Occipital lobe (tissue), 3 donors: ENCODE measurements at places on chromosomes 4 and X.
A peak's percentile ranks its signal among the peaks of the same experiment; 100 is the strongest.

DNA sequence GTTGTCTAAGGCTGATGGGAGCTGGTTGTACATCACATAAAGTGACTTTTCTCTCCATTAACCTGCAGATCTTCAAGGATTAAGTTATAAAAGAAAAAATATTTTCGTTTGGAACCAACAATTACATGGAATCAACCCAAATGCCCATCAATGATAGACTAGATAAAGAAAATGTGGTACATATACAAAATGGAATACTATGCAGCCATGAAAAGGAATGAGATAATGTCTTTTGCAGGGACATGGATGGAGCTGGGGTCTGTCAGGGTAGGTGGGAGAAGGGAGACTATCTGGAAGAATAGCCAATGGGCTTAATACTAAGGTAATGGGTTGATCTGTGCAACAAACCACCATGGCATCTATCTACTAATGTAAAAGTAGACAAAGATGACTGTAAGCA, 313.2 kb downstream of the FSTL5 start:
- no peak for DNase-seq

DNA sequence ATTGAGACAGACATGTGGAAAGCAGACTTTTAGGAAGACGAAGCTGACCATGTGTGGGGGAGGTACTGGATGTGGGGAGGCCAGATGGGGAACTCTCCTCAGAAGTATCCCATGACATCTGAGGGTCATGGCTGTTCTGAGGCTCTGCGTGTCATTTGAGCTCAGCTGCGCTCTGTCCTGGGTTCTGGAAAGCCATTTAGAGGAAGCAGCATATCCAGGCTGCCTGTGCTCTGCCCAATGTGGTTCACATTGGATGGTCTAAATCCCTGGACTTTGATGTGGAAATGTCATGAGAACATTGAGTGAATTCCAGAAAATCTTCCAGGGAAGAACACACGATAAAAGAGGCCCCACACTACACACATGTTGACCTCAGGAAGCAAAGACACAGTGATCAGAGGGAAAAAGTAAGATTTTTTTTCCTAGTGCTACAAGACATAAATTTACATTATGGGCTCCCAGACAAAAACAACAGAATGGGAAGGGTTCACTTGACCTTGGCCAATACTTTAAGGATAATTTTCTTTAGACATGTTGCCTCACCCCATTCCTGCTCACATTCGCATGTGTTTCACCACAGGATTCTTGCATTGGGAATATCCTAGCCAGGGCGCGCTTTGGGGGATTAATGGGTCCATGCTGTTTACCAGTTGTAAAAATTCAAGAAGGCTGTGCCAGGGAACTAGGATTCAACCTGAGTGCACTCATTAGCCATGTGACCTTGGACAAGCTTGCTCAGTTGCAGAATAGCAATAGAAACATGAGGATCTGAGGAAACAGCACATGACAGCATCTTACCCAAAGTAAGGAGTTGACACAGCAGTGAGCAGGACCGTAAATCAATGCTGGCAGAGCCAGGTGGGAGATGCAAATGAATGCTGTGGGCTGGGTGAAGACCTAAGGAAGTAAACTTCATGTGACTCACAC, 73.2 kb upstream of the C1QTNF7 start:
- no peak for DNase-seq

DNA sequence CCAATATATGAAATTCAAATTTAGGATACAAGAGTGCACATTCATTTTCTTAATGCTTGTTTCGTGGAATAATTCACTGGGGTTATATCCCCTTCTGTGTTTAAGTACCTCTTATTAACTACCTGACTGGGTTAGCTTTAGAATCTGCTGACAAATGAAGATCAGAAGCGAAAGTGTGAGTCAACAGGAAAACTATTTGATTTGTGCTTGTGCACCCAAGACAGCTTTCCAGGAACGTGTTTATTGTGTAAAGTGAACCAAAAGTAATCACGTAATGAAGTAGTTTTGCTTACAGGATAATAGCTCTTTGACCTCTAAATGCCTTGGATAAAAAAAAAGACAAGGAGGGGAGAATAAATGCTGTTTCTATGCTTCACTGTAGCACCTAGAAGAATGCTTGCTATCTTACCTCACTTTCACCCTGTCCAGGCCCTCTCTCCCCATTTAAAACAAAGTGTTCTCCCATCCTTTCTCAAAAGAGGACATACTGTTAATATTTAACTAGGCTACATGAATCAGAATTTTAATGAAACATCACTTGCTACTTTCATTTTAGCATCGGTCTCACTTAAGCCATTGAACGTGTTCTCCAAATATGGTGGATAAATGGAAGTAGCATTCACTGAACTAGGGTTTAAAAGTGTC, 141.9 kb downstream of the THOC2 start:
- DNase-seq = no peak

GRCh38 chr4:167713756-167714155, 378.6 kb upstream of the ANXA10 start:
- DNase-seq = no peak

DNA sequence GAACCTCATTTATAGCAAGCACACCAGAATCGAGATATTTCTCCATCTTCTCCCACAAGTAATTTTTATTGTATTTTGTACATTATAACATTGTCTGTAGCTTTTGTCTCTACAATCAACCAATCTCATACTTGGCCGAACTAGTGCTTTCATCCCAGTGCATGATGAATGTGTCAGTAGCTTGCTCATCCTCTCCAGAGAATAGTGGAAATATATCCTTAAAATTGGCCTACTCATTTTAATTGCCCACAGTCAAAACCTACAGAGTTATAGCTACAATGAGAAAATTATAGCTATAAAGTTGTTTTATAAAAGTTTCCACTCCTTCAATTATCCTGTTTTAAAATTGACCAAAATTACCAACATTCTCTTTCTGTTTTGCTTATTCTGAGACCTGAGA, 103.8 kb downstream of the MAPK10 start:
- DNase-seq = no peak

GRCh38 chr4:52959541-52959940, 97.4 kb downstream of the RASL11B start:
- no peak for DNase-seq

GRCh38 chr4:153348006-153348405, 3.5 kb downstream of the MND1 start:
- no peak for DNase-seq

DNA sequence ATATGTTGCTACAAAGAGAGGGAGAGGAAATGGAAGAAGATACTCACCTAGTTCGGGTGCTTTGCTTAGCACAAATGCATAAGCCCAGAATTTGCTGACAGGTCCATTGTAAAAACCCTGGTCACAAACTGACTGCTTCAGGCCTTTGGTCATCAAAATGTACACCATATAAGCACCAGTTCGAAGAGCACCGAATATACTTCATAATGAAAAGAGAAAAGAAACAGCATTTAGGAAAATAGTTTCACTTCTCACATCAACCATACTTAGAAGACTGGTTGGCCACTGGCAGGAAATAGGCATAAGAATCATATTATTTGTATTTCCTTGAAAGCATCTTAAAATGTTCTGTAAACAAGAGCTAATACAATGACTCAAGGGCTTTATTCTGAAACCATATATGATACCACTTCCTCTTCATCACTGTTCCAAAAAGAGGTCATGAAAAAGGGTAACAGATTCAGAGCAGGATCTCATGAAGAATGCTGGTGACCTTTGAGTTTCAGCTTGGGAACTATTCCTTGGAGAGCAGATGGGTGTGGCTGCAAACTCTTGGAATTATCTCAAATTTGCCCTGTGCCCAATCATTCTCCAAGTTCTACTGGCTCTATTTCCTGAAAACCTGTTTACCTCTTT, 138.7 kb downstream of the ELOVL6 start:
- no peak for DNase-seq

GRCh38 chr4:107579099-107579498, 140.9 kb downstream of the PAPSS1 start:
- DNase-seq = no peak

DNA sequence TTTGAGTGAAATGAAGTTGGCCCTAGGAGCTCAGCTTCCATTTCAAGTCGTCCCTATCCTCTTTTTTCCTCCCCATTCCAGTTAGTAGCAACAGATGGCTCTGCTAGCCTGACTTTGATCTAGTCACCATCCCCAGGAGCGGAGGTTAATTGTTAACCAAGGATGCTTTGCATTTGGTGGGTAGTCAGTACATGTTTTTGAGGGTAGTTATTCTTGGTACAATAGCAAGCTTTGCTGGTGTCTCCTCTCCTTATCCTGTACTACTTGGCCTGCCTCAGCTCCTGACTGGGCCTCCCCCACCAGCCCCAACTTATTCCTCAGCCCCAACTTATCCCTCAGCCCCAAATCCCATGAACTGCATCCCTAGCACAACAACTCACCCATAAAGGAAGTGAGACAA, 14.8 kb upstream of the RTL5 start:
- no peak for DNase-seq

- no peak for DNase-seq
Observed at GRCh38 chr4:86100539-86101215, 259.2 kb downstream of the MAPK10 start.

DNA sequence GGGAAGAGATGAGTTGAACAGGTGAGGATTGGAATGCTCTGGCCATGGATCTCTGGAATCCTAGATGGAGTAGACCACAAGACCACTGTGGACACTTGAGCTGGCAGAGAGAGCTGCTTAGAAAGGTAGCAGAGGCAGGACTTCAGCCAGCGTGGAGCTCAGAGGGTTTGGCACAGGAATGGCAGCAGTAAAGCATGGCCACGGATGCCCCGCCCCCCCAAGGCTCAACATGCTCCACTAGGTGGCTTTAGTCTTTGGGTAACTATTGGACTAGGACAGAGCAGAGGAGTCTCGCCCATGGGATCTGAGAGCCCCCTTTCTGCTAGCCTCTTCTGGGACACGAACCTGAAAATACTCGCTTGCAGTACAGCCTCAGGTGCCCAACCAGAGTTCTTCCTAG, 150.1 kb upstream of the NEIL3 start:
- no peak for DNase-seq

DNA sequence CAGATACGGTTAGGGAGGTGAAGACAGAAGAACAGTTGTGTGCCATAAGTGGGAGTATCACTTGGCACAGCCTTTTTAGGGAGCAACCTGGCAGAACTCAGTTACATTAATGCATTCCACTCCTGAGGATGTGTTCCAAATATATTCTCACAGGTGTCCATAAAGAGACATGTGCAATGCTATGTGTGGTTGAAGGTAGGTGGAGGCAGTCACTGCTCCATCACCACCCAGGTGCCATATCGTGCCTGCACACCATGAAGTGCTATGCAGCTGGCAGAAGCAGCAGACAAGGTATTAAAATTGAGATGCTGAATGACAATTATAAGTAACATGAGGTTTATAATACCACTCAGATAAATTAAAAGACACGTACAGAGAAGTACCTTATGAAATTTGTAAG, 248.0 kb upstream of the SFRP2 start:
- DNase-seq = no peak

DNA sequence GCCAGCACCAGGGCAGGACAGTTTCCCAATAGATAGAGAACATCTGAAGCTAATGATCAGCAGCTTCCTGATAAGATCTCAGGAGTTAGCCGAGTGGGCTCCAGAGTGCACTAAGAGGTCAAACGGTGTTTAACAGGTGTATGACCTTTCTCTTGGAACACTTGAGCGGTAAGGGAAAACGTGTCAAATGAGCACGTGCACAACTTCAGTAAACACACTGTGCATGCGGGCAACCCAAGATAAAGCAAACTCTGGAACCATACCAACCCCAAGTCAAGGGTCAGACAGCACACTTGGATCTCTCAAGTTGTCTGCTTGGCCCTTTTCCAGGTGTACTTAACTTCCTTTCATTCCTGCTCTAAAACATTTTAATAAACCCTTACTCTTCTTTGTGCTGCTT, 1941.5 kb upstream of the PCDH10 start:
- no peak for DNase-seq

DNA sequence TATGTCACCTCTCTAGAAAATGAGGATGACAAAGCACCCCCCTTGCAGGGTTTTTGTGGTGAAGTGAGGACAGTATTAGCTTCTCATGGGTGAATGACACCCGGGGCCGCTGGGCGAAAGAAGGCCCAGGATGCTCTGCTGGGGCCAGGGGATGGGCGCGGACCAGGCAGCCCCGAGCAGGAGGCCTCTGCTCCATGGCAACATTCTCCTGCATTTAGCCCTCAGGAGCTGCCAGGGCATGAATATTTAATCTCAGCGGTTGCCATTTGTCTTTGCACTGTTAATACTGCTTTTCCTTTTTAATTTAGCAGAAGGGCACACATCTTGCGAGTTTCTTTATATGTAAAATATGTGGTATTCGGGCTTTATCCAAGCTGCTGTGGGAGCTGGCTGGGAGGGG, 30.3 kb upstream of the PSAPL1 start:
- DNase-seq = no peak

GRCh38 chr4:26812049-26812714, 48.5 kb upstream of the STIM2 start:
- no peak for DNase-seq

GRCh38 chrX:40153345-40154249, 55.8 kb upstream of the BCOR start:
- DNase-seq = peak; percentile 53

DNA sequence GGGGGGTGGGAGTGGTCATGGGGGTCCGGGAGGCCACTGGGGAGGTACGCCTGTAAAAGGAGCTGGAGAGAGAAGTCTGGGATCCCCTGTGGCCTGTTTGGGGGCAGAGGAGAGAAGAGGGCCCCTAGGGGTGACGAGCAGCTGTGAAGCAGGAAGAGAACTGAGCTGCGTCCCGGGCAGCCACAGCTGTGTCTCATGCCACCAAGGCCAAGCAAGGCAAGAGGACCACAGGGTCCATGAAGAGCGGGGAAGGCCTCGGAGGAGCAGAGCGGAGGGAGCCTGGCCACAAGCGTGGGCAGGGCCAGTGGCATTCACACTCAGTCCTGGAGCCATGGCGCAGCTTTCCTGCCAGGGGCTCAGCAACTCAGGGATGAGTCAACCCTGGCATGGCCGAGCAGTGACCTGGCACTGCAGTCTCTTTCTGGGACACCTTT, 13.6 kb upstream of the NAT8L start:
- DNase-seq = no peak

GRCh38 chrX:153595387-153595786, 3.6 kb downstream of the CCNQ start:
- no peak for DNase-seq

DNA sequence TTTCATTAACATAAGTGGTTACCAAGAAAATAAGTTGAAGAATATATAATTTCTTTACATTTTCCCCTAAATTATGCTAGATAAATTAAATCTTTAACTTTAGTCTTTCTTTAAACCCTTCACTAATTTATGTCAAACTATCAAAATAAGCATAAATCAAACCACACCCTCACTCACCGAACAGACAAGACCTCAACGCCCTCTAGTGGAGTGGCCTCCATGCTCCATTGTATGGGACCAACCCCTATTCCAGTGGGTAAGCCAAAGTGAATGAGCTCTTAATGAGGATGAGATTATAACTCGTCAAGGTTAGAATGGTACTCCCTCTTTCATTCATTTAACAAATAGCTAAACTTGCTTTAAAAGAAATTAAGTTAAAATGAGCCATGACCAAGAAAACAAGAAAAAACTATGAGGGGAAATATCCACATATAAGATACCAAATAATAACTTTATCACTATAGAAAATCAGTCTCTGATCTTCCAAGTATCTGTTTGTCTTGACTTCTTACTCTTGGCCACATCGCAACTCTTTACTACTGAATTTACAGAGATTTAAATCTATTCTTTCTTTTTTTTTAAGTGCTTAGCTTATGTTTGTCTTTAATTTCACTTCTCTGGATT, 15.6 kb upstream of the BBS12 start:
- DNase-seq = peak; percentile 7

GRCh38 chrX:16196829-16197228, 29.5 kb downstream of the MAGEB17 start:
- DNase-seq = no peak
